NCI-H1930 (cell line): ENCODE measurements at places on chromosomes 3 and 15.

GRCh38 chr3:190597291-190597690 is 83.4 kb downstream of the IL1RAP start:
- no peak for DNase-seq

DNA sequence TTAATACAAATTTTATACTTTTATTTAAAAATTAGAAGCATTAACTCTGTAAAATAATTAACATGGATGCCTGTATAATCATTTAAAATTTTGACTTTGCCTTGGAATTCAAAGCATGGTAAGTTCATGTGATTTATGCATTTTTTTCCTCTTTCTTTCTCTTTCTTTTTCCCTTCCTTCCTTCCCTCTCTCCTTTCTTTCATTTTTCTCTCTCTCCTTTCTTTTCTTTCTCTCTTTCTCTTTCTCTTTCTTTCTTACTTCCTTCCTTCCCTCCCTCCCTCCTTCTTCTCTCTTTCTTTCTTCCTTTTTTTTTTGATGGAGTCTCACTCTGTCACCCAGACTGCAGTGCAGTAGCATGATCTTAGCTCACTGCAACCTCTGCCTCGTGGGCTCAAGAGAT is 53.8 kb upstream of the P3H2 start:
- DNase-seq = no peak

DNA sequence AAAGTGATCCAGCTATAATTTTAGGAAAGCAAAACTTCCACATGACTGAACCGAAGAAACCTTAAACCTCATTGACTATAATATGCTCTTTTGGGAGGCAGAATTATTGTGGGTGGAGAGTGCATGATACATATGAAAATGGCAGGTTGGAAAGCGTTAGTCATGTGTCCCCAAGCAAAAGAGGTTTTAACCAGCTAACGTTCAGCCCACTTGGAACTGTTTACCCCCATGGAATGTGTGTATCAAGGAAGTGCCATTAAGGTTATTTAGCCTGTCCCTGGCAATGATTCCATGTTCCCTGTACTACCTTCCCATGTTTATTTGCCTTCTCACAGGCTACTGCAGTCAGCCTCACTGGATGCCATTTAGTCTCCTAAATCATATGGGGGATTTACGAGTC is 44.1 kb upstream of the LRRC58 start:
- no peak for DNase-seq

DNA sequence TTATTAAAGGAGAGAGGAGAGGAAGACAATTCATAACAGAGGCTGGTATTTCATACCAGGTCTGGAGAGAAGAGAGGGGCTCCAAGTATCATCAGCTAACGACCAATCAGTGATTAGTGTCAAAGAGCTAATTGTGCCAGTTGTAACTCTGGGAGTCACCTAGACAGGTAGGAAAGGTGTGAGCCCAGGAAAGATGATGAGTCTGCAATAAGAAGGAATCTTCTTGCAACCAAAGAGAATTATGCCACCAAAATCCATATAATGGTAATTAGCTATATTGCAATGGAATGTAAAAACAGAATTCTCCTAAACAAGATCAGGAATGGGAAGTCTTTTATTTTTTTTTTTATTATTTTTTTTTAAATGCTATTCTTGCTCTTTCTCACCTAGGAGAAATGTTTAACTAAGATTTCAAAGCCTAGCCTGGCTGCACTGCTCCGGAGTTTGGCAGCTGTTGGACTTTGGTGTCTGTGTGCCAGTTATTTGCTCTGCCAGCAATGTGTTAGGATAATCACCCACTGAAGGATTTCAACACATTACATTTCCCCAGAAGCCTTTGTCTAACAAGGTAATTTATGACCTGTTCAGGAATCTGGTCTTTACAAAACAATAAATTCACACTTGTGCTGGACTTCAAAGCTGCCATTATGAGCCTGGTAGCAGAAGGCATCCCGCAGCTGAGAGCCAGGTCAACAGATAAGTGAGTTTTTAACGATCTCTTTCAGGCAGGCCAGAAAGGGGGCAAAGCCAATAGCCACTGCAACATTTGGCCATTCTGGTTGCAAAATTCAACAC is 89.4 kb downstream of the FOXB1 start:
- no peak for DNase-seq

DNA sequence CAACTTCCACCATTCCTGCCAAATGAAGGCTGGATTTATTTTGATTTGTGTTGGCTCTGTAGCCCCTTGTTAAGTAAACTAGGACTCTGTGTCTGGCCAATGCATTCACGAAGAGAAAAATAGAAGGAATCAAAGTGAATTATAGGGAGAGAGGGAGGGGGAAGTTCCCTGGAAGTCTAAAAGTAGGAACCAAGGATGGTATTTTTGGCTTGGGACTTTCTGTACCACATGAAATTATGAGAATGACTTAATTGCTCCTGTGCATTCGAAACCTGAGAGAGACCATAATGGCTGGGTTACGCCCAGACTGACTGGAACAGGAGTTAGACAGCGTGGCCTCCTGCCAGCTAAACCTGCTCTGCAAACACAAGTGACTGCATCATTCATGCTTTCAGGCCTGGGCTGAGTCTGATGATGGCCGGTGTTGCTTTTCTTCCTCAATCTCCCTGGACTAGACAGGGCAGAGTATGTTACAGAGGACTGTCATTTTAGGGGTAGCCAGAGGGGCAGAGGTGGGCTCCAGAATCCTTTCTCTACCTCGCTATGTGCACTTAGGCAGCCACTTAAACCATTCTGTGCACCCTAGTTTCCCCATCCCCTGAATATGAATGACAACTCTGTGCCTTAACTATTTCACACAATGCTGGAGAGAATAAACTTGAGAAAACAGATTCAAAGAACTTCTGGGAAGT is 58.9 kb downstream of the MYO1E start:
- no peak for DNase-seq

GRCh38 chr3:69774029-69774428 is 34.8 kb downstream of the MITF start:
- no peak for DNase-seq

DNA sequence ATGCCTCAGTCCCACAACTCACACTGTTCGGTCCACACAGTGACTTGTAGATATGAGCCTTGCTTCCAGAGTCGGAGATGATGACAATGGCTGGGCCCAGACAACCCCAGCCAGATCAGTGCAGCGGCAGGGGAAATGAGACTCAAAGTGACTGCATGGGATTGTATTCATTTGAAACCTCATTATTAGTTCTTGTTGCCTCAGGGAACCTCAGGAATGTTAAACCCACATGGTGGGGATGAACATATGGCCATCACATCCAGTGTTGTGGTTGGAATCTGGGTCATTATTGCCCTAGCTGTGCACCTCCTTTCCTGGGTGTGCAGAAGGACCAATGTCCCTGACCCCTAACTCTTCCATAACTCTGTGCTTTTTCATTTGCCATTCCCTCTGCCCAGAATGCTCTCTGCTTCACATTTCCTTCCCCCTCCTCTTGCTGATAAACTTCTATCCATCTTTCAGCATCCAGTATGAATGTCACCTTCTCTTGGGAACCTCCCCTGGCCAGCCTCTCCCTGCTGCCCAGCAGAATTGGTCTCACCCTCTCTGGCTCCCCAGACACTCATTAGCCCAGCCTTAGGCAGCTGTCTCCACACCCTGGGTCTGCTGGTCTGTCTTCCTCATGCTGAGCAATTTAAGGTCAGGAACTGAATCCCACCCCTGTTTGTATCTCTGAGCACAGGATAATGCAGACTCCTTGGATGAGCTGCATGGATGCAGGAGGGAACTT is 67.0 kb upstream of the TNFAIP8L3 start:
- DNase-seq = no peak

DNA sequence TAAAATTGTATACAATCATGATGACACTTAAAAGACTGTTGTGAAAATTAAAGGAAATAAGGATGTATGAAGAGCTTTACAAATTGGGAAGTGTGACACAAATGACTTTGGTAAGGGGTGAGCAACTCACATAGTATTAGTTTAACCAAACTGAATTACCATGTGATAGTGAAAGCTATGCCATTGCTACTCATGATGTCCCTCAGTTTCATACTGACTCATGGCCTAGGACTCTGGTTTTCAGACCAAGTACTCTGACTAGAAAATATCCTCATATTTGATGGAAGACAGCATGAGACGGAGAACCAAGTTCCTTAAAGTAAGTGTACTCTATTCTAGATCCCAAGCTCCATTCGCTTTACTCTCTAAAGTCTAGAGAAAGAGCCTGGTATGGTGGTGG is 203.2 kb upstream of the ICE2 start:
- no peak for DNase-seq

- no peak for DNase-seq
Observed at GRCh38 chr3:144491333-144491732, 519.7 kb downstream of the DIPK2A start.

- no peak for DNase-seq
Observed at GRCh38 chr3:43915546-43915945, 224.8 kb downstream of the ABHD5 start.

DNA sequence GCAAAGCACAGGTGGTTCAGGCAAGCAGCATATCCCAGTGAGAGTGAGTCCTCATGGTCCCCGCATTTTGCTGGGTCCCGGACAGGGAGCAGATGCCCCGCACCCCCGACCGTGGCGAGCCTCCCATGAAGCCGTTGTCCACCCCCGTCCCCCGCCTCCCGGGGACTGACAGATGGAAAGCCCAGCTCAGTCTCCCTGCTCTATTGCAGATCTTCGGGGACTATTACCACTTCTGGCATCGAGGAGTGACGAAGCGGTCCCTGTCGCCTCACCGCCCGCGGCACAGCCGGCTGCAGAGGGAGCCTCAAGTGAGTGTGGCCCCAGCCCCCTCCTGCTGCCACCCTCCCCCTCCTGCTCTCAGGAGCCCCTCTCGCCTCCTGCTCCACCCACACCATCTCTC is 7.7 kb downstream of the FURIN start:
- DNase-seq = no peak

DNA sequence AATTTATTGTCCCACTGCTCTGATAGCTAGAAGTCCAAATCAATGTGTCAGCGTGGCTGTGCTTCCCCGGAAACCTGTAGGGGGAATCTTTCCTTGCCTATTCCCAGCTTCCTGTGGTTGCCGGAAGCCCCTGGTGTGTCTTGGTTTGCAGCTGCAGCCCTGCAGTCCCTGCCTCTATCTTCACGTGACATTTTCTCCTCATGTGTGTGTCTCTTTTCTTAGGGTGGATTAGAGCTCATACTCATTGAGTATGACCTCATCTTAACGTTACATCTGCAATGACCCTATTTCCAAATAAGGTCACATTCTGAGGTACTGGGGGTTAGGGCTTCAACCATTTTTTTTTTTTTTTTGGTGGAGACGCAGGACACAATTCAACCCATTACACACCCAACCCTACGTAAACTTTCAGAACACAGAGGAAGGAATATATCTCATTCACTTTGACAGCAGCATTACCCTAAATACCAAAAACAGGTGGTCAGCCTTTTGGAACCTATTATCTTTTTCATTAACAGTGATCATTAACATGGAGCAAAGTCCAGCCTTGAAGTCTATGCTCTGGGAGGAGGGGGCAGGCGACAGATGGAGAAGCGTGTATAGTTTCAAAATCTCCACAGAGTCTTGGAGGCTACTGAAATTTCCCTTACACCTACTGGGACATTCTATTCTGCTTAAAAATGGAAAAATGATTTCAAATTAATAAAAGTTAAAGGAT is 88.6 kb downstream of the RYK start:
- DNase-seq = no peak

GRCh38 chr3:20181276-20181675 is 4.7 kb downstream of the SGO1 start:
- DNase-seq = no peak

DNA sequence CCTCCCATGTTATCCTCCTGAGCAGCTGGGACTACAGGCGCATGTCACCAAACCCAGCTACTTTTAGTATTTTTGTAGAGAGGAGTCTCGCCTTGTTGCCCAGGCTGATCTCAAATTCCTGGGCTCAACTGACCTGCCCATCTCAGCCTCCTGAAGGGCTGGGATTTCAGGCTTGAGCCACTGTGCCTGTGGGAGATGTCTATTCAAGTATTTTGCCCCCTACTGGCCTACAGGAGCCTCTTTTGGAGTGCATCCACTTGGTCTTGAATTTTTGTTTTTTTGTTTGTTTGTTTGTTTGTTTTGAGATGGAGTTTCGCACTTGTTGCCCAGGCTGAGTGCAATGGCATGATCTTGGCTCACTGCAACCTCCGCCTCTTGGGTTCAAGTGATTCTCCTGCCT is 3.2 kb upstream of the DHX30 start:
- no peak for DNase-seq

DNA sequence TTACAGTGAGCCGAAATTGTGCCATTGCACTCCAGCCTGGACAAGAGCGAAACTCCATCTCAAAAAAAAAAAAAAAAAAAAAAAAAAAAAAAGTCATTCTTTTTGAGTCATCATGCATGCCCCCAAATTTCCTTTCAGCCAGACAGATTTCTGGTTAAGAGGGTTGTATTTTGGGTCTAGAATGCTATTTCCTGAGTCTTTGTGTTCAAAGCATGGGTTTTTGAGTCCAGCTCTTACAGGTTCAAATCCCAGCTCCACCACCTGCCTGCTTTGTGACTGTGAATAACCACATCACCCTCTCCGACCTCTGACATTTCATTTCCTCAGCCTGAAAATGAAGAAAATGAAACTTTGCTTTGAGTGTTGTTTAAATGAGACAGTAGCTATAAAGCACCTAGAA is 9.3 kb upstream of the C15orf61 start:
- no peak for DNase-seq

DNA sequence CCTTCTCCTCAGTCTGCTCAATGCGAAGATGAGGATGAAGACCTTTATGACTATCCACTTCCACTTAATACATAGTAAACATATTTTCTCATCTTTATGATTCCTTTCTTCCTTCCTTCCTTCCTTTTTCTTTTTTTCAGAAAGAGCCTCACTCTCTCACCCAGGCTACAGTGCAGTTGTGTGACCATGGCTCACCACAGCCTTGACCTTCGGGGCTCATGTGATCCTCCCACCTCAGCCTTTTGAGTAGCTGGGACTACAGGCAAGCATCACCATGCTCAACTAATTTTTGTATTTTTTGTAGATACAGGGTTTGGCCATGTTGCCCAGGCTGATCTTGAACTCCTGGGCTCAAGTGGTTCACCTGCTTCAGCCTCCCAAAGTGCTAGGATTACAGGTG is 52.0 kb upstream of the RAP2B start:
- DNase-seq = no peak

GRCh38 chr15:32943711-32944110 is 225.9 kb downstream of the GREM1 start:
- no peak for DNase-seq

DNA sequence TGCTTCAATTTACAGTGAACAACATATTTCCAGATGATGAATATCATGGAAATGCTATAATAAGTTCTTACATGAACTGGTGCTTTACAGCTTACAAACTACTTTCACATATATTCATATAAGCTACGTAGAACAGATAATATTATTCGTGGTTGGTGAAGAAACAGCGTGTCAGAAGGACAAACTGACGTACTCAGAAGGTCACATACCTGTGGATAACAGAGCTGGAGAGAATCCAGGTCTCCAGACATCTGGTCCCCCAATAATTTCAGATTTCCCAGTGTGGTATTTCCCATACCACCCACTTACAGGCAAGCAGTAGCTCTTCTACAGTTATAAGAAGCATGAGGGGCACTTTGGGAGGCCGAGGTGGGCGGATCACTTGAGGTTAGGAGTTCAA is 156.6 kb downstream of the PLD1 start:
- no peak for DNase-seq
